ENCODE measurements at places on chromosomes 7 and 10.

DNA sequence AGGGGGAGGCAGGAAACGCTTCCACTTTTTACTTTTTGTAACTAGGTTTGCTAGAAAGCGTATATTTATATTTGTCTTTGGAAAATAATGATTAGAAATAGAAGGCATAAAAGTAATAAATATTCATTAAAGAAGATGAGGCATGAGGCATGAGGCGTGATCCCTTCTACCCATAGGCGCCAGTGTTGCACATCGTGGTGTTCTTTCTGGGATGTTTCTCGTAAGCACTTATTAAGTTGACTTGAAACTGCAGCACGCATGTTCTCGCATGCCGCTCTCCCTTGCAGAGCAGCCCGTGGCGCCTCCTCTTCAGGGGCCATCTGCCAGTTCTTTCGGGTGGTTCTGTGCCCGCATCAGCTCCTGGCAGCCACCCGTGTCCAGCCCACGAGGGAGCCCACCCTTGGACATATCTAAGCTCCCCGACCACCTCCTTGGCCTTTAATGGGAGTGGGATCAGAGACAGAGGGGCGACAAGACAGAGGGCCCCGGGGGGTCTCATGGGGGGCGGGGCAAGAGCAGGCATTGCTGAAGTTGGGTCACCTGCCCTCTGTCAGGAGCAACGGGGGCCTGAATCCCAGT lies 28.5 kb upstream of the CSGALNACT2 start:
- DNase-seq, result no peak
- no peaks in the 10 kb centered on the region for H3K27me3 ChIP-seq
- no peak overlapping the region for H3K27ac ChIP-seq
- H3K36me3 ChIP-seq, result no peaks in the 10 kb centered on the region
- H3K4me1 ChIP-seq, result peaks cover 4% of the 10 kb centered on the region

DNA sequence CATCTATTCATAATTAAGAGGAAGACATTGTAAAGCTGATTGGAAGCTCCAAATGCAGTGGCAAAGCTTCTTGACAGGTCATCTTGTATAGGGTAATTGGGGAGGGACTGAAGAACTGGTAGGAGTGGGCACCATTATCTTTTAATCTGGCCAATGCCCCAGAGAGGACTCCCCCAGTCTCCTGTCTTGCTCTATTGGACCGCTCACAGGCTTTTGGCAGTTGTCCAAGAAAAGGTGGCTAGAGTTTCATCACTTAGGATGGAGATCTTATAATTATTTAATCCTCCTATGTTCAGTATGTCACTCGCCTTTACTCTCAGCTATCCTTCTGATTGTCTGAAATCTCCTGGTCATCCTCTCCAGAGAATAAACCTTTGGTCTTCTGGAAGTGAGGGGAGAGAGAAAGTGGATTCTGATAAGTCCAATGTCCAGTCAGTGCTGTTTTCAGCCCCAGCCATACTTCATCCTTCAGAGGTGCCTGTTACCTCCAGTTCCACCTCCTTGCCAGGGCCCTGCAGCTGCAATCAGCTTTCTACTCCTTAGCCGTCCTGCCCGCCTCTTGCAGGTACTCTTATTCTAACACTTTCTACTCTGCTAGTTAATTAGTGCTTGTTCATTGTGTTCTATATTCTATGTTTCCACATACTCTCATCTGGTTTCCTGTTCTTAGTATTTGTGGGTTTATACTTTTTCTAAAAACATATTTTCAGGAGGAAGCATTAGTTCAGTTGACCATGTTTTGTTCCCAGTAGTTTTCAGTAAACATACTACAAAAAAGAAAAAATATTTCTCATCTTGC lies 241.6 kb downstream of the NSUN6 start:
- no peak overlapping the region for H3K4me3 ChIP-seq
- H3K27me3 ChIP-seq, result no peaks in the 10 kb centered on the region
- H3K4me1 ChIP-seq, result no peaks in the 10 kb centered on the region
- H3K36me3 ChIP-seq, result no peaks in the 10 kb centered on the region
- H3K27ac ChIP-seq, result no peak overlapping the region

GRCh38 chr10:58544135-58544534 lies 31.5 kb downstream of the BICC1 start:
- H3K4me3 ChIP-seq, result no peak overlapping the region
- DNase-seq, result no peak
- no peak overlapping the region for H3K27ac ChIP-seq
- no peaks in the 10 kb centered on the region for H3K36me3 ChIP-seq
- no peaks in the 10 kb centered on the region for H3K27me3 ChIP-seq
- no peaks in the 10 kb centered on the region for H3K4me1 ChIP-seq

GRCh38 chr10:4028027-4028471 lies 243.0 kb upstream of the KLF6 start:
- DNase-seq, result no peak
- no peak overlapping the region for H3K27ac ChIP-seq
- no peaks in the 10 kb centered on the region for H3K36me3 ChIP-seq

- H3K27ac ChIP-seq, result no peak overlapping the region
- DNase-seq, result no peak
- no peak overlapping the region for H3K4me3 ChIP-seq
- no peaks in the 10 kb centered on the region for H3K4me1 ChIP-seq
- H3K27me3 ChIP-seq, result no peaks in the 10 kb centered on the region
- no peaks in the 10 kb centered on the region for H3K36me3 ChIP-seq
Measured at GRCh38 chr7:98418636-98419315, 17.9 kb upstream of the BAIAP2L1 start.

Data from CD8-positive, alpha-beta memory T cell (primary cell).